ENCODE measurements at places on chromosomes 3 and 15.

GRCh38 chr3:36843065-36844051 is 79.0 kb upstream of the DCLK3 start:
- DNase-seq, result peak; percentile 8

DNA sequence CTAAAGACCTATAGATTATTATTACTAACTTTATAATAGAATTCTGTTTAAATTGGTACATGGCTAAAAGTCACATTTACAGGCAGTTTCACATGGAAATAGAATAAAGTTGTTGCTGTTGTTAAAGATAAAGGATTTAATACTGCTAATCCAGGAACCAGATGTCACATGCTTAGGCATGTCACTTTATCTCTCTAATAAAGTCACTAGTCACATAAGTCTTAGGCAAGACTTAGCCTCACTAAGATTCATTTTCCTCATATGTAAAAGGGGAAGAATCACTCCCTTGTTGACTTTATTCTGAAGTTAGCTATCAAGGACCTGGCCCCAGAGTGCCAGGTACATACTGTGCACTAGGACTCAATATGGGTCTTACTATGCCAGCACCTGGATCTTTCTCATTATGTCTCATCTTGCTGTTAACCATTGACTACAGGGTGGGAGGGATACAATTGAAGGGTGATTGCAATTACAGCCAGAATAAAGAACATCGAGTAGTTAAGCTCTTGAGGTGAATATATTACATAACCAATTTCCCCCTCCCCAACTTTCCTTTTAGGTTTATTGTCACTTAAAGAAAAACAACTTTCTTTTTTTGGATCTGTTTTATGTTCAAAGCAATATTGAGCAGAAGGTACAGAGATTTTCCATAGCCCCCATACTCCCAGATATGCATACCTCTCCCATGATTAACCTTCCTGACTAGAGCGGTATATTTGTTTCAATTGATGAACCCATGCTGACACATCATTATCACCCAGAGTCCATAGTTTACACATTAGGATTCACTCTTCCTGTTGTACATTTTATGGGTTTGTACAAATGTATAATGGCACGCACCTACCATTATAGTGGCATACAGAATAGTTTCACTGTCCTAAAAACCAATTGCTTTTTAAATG is 36.6 kb downstream of the LNP1 start:
- DNase-seq, result no peak

- DNase-seq, result no peak
Measured at GRCh38 chr15:54083991-54084390, 105.8 kb downstream of the UNC13C start.

DNA sequence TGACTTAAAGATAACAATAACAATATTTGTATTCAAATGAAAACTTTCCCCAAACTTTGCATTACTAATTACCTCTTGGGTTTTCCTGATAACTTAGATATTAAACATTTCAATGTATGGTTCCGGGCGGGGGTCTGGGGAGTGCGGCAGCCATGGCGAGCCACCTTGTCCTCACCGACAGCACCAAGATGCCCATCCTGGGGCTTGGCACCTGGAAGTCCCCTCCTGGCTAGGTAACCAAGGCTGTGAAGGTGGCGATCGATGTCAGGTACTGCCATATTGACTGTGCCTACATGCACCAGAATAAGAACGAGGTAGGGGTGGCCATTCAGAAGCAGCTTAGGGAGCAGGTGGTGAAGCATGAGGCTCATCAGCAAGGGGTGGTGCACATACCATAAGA is 478.7 kb downstream of the CNTN3 start:
- no peak for DNase-seq

DNA sequence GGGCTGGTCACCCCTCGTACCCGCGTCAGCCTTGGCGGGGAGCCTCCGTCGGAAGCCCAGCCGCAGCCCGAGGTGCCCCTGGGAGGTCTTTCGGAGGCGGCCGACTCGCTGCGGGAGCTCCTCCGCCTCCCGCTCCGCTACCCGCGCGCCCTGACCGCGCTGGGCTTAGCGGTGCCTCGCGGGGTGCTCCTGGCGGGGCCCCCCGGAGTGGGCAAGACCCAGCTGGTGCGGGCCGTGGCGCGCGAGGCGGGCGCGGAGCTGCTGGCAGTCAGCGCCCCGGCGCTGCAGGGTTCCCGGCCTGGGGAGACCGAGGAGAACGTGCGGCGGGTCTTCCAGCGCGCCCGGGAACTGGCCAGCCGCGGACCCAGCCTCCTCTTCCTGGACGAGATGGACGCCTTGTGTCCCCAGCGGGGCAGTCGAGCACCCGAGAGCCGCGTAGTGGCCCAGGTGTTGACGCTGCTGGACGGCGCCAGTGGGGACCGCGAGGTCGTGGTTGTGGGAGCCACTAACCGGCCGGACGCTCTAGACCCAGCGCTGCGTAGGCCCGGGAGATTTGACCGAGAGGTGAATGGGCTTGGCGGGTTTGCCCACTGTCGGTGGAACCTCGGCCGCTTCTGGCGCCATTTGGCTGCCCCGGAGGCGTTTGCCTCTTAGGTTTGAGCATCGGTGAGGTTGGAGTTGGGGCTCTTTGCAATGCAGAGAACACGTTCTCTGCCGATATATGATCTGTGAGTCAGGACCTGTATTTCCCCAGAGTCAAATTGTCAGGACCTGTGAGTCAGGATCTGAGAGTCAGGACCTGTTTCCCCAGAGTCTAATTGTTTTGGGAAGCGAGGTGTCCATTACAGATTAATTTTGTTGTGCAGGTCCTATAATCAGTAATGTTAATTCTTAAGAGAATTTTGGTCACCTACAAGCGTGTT is 24.9 kb upstream of the GATM start:
- DNase-seq, result peak; percentile 33

GRCh38 chr15:37586011-37586583 is 348.3 kb upstream of the TMCO5A start:
- DNase-seq, result no peak

- DNase-seq, result peak; percentile 85
Measured at GRCh38 chr15:60396958-60397771, 621 bp downstream of the ANXA2 start.

GRCh38 chr3:3200632-3201212 is 21.2 kb upstream of the CRBN start:
- peak; percentile 56 for DNase-seq

- DNase-seq, result no peak
Measured at GRCh38 chr3:58948018-58948417, 101.8 kb downstream of the CFAP20DC start.

DNA sequence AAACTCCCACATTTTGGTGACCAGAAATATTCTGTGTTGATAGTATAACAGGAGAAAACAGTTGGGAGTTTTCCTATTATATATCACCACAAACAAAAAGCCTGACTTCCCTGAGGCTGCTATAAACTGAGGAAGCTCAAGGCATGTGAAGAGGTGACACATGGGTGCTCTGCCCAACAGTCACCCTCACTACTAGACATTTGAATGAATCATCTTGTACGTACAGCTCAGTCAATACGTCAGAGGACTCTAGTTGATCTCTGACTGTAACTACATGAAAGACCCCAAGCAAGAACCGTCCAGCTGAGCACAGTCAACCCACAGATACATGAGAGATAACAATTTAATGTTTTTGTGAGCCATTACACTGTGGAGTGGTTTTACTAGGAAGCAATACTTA is 338.3 kb upstream of the ATP11B start:
- no peak for DNase-seq

GRCh38 chr15:63979262-63979793 is 67.0 kb downstream of the DAPK2 start:
- no peak for DNase-seq

DNA sequence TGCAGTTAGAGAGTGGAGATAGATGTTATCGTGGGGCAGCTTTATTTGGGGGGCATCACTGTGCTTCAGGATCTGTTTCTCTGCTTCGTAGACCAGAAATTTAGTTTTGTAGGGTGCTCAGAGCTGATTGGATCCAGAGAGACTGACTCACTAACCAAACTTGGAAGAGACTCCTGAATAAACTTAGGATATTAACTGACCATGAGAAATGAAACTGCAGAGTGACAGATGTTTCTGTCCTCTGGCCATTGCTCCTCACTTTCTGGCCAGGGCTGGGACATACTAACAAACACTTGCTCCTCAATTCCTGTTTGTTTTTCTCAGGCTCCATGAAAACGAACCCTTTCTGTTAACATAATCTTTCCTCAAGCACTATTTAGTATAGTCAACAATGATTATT is 4.3 kb downstream of the ZNF592 start:
- DNase-seq, result no peak

- no peak for DNase-seq
Measured at GRCh38 chr15:98939311-98940080, 68.1 kb downstream of the PGPEP1L start.

- DNase-seq, result no peak
Measured at GRCh38 chr3:113910966-113911365, 36.8 kb upstream of the ZDHHC23 start.

GRCh38 chr3:176561826-176562225 is 635.5 kb downstream of the TBL1XR1 start:
- no peak for DNase-seq

DNA sequence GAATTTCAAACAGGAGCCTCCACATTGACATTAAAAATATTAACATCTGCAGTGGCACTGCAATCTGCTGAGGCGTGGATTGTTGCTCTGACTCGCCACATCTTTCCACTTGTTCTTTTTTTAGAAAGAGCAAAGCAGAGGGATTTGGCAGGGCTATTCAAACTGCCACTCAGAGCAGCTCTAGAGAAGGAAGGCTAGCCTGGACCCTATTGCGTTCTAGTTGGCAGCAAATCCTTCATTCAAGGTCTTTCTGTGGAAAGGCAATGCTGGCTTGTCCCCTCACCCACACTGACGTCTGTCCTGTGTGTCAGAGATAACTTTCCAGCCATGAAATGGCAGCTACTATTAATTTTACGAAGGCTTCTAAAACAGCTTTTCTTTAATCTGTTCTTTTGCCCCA is 483.2 kb upstream of the SGO1 start:
- no peak for DNase-seq

GRCh38 chr3:57809609-57809968 is 53.5 kb downstream of the SLMAP start:
- no peak for DNase-seq

- DNase-seq, result no peak
Measured at GRCh38 chr15:75225951-75226732, 24.5 kb downstream of the C15orf39 start.

- no peak for DNase-seq
Measured at GRCh38 chr3:108134555-108134880, 43.7 kb upstream of the CD47 start.

DNA sequence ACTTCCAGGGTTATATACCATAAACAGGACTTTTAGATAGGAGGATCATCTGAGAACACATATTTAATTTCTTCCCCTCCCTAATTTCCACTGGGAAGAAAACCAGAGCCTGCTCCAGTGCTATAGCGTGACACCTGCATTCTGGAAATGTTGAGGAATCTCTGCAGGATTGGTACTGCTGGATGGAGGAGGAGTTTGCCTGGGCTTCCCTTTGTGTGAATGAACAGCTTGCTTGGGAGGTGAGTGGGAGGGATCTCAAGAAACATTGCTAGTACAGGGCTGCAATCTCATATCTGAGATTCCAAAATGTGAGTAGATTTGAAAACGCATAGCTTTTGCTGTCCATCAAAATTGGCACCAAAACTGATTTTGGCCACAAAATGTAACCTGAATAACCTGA is 295.9 kb upstream of the RGMA start:
- DNase-seq, result no peak

DNA sequence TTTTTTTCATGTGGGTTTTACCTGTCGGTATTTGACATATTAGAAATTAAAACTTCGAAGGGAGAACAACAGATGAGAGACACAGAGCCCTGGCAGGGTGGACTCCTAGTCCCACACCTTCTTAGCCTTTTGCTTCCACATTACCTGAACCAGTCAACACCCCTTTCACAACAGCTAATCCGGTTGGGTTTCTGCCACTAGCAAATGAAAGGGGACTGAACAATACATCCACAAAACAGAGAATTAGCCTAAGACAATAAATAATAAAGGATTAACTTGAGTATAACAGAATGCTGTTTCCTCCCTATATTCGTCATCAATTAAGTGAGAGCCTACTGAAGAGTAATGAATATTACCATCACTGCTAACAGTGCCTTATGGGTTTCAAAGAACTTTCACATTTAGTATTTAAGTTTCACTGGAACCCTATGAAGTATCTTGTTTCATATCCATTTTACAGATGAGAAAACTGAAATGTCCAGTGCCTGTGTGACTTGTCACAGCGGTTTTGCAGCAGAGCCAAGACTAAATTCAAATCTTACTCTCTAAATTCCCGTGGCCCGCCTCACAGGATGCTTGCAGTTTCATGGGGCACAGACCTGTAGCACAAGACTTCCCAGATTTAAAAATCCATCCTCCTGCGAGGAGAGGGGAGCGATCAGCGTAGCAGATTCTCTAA is 1.0 kb upstream of the RAB8B start:
- DNase-seq, result no peak

GRCh38 chr3:144181062-144181461 is 209.4 kb downstream of the DIPK2A start:
- no peak for DNase-seq

DNA sequence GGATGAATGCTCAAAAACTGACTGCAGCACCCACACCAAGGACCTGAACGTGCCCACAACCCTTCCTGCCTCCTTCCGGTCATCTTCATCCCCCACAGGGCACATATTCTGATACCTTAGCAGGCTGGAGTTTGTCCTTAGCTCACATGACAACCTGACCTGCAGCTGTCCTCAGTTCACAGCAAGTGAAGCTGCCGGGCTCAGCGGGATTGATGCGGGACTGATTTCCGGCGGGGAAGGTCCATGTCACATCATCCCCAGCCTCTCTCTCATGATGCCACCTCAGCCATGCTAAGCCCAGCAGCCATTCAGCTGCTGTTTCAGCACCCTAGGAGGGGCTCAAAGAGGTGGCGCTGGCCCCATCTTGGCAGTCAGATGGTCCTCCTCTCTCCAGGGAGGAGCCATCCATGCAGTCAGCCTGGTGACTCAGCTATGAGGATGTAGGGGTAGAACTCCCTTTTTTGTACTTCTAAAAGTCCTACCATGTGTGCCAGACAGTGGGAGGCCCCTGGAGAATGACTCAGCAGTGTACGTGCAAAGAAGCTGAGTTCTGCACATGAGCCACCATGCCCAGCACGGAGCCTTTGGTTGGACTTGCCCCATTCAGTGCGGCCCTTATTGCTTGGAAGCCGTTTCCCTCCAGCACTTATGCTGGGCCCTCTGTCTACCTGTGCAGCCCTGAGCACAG is 9.5 kb downstream of the CA12 start:
- peak; percentile 14 for DNase-seq

GRCh38 chr3:168707900-168708299 is 612.2 kb upstream of the GOLIM4 start:
- DNase-seq, result no peak

GRCh38 chr15:39426552-39427532 is 154.0 kb upstream of the THBS1 start:
- DNase-seq, result peak; percentile 64

GRCh38 chr3:141412087-141412935 is 44.0 kb downstream of the ZBTB38 start:
- DNase-seq, result no peak

- DNase-seq, result no peak
Measured at GRCh38 chr3:189099031-189099471, 72.7 kb upstream of the TPRG1 start.

- no peak for DNase-seq
Measured at GRCh38 chr15:22931784-22932536, 48.2 kb downstream of the CYFIP1 start.
